ENCODE measurements at places on chromosomes 7 and 10.
A peak's percentile ranks its signal among the peaks of the same experiment; 100 is the strongest.

- no peaks in the 10 kb centered on the region for H3K4me1 ChIP-seq
- H3K27me3 ChIP-seq = no peaks in the 10 kb centered on the region
- no peaks in the 10 kb centered on the region for H3K36me3 ChIP-seq
- no peak overlapping the region for H3K27ac ChIP-seq
- DNase-seq = no peak
These were observed 136.8 kb downstream of the CRPPA start for GRCh38 chr7:16284581-16284980.

GRCh38 chr7:114864278-114864677, 57.6 kb upstream of the MDFIC start:
- H3K4me3 ChIP-seq = no peak overlapping the region
- H3K27ac ChIP-seq = no peak overlapping the region
- peaks cover 7% of the 10 kb centered on the region for H3K4me1 ChIP-seq
- no peak for DNase-seq

- no peaks in the 10 kb centered on the region for H3K36me3 ChIP-seq
- peaks cover 27% of the 10 kb centered on the region for H3K27me3 ChIP-seq
- peaks cover 2% of the 10 kb centered on the region for H3K4me1 ChIP-seq
- no peak overlapping the region for H3K4me3 ChIP-seq
- no peak overlapping the region for H3K27ac ChIP-seq
- DNase-seq = peak; percentile 8
These were observed 1.4 kb downstream of the MAGI2 start for GRCh38 chr7:79452032-79452494.

DNA sequence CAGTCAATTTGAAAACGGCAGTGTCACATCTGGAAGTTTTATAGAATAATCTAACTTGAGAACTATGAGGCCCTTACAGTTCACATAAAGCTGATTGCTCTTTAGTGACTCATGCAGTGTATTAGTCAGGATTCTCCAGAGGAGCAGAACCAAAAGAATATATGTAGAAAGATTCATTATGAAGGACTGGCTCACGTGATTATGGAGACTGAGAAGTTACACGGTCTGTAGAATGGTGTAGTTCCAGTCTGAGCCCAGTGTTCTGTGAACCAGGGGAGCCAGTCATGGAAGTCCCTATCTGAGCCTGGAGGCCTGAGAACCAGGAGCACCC, 21.5 kb downstream of the RBM33 start:
- H3K27me3 ChIP-seq = no peaks in the 10 kb centered on the region
- H3K27ac ChIP-seq = no peak overlapping the region
- H3K4me1 ChIP-seq = peaks cover 84% of the 10 kb centered on the region
- no peak for DNase-seq

- H3K27ac ChIP-seq = no peak overlapping the region
- peaks cover 7% of the 10 kb centered on the region for H3K4me1 ChIP-seq
- no peaks in the 10 kb centered on the region for H3K36me3 ChIP-seq
- no peak overlapping the region for H3K4me3 ChIP-seq
- H3K27me3 ChIP-seq = no peaks in the 10 kb centered on the region
These were observed 72.8 kb upstream of the KAT6B start for GRCh38 chr10:74753442-74754211.

GRCh38 chr10:71343392-71343773, 24.3 kb downstream of the SLC29A3 start:
- no peaks in the 10 kb centered on the region for H3K36me3 ChIP-seq
- no peak overlapping the region for H3K4me3 ChIP-seq
- no peaks in the 10 kb centered on the region for H3K27me3 ChIP-seq

GRCh38 chr7:33680682-33681081, 224.7 kb upstream of the BMPER start:
- no peak overlapping the region for H3K4me3 ChIP-seq
- H3K27me3 ChIP-seq = no peaks in the 10 kb centered on the region
- DNase-seq = no peak
- H3K4me1 ChIP-seq = no peaks in the 10 kb centered on the region
- peaks cover 23% of the 10 kb centered on the region for H3K36me3 ChIP-seq
- no peak overlapping the region for H3K27ac ChIP-seq

GRCh38 chr7:21364801-21365271, 63.0 kb upstream of the SP4 start:
- H3K36me3 ChIP-seq = no peaks in the 10 kb centered on the region
- peaks cover 57% of the 10 kb centered on the region for H3K4me1 ChIP-seq
- H3K27me3 ChIP-seq = peaks cover 3% of the 10 kb centered on the region
- no peak for DNase-seq
- H3K4me3 ChIP-seq = no peak overlapping the region
- peak overlapping the region; percentile 45 for H3K27ac ChIP-seq

DNA sequence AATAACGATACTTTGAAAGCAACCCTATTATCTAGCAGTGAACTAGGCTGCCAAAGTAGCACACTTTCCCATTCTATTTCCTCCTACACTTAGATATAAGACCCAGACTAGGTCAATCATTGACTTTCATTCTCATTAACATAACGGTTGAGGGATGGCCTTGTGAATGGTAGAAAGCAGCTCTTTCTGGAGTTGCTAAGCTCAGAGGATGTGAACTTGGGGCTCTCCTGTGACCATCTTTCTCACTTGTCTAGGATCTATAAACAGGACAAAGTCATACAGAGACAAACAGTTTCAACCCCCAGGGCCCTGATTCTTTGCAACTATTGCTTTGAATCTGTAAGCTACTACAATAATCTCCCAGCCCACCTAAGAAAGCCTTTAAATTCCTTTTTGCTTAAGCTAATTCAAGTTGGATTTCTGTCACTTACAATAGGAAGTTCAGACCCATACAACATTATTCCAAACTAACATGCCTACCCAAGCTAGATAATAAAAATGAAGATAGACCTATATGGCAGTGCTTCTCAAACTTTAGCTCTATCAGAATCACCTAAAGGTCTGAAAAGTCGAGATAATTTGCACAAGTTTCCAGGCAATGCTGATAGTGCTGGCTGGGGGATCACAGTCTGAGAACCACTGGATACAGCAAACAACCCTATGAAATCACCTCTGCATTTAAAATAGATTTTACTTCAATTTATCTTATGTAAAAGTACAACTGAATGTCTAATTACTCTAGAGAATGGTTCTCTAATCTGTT, 16.7 kb downstream of the P4HA1 start:
- no peak overlapping the region for H3K27ac ChIP-seq
- peaks cover 24% of the 10 kb centered on the region for H3K4me1 ChIP-seq
- no peak overlapping the region for H3K4me3 ChIP-seq

- H3K4me3 ChIP-seq = no peak overlapping the region
- H3K36me3 ChIP-seq = no peaks in the 10 kb centered on the region
- no peaks in the 10 kb centered on the region for H3K4me1 ChIP-seq
- no peak for DNase-seq
- no peak overlapping the region for H3K27ac ChIP-seq
These were observed 12.1 kb downstream of the TMEM236 start for GRCh38 chr10:17764142-17764541.

DNA sequence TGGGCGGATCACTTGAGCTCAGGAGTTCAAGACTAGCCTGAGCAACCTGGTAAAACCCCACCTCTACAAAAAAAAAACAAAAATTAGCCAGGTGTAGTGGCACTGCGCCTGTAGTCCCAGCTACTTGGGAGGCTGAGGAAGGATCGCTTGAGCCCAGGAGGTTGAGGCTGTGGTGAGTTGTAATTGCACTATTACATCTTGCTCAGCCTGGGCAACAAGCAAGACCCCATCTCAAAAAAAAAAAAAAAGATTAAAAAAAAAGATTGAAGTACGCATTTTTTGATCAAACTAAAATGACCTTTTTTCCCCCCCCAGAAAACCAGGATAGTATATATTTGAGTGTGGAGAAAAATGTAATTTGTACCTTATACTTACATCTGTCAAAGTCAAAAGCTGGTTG, 10.6 kb downstream of the ZC3HC1 start:
- H3K4me1 ChIP-seq = no peaks in the 10 kb centered on the region
- no peak overlapping the region for H3K27ac ChIP-seq
- DNase-seq = no peak
- H3K36me3 ChIP-seq = peaks cover 27% of the 10 kb centered on the region

- H3K4me3 ChIP-seq = no peak overlapping the region
- DNase-seq = no peak
- H3K27me3 ChIP-seq = peaks cover 19% of the 10 kb centered on the region
- no peak overlapping the region for H3K27ac ChIP-seq
- no peaks in the 10 kb centered on the region for H3K36me3 ChIP-seq
These were observed 207.4 kb downstream of the ADARB2 start for GRCh38 chr10:1529806-1530413.

DNA sequence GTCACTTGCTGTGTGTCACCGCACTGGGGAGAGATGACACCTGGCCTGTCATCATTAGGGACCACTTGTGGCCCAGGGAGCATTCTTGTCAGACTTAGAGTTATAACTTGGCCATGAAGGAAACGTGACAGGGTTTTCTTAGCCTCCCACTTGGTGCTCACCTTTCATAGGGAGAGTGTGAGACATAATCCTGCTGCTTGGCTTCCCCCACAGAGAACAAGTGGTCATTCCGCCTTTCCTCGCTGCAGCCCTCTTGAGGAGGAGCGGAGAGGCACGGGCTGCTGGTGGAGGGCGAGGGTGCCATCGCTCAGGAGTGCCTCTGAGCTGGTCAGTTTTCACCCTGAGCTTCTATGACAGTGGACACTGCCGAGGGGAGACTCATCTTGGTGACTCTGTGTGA, 125.0 kb upstream of the GJD4 start:
- H3K27ac ChIP-seq = no peak overlapping the region
- H3K4me3 ChIP-seq = no peak overlapping the region
- no peak for DNase-seq

- H3K27me3 ChIP-seq = no peaks in the 10 kb centered on the region
- H3K36me3 ChIP-seq = no peaks in the 10 kb centered on the region
- H3K4me1 ChIP-seq = peaks cover 3% of the 10 kb centered on the region
- no peak overlapping the region for H3K4me3 ChIP-seq
These were observed 48.7 kb downstream of the CAMK2B start for GRCh38 chr7:44276571-44277221.

DNA sequence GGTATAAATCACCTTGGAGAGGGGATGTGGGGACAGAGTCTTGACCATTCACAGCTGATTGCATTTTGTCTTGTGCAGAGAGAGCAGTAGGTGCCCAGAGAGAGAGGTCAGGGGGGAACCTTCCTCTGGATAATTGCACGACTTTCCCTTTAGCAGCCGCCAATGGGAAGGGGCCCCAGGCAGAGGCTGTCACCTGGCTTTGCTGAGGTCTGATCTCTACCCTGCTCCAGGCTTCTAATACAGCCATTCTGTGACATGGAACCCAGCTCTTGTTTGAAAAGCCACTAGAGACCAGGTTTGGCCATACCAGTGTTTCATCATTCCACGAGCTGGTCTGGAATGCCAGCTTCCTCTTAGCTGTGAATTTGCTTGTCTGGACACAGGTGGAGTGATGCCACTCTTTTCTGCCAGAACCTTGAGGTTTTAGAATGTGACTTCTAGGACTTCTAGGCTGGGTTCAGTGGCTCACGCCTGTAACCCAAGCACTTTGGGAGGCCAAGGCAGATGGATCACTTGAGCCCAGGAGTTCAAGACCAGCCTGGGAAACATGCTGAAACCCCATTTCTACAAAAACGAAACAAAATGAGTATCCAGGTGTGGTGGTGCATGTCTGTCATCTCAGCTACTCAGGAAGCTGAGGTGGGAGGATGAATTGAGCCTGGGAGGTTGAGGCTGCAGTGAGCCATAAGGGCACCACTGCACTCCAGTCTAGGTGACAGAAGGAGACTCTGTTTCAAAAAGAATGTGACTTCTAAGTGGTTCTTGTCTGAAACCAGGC, 159.9 kb downstream of the CAMK1D start:
- H3K27me3 ChIP-seq = no peaks in the 10 kb centered on the region
- peak; percentile 48 for DNase-seq
- H3K36me3 ChIP-seq = no peaks in the 10 kb centered on the region
- no peak overlapping the region for H3K4me3 ChIP-seq

- H3K4me3 ChIP-seq = no peak overlapping the region
- H3K27me3 ChIP-seq = no peaks in the 10 kb centered on the region
- peaks cover 25% of the 10 kb centered on the region for H3K4me1 ChIP-seq
- no peaks in the 10 kb centered on the region for H3K36me3 ChIP-seq
- DNase-seq = peak; percentile 55
- H3K27ac ChIP-seq = peak overlapping the region; percentile 28
These were observed 48.1 kb upstream of the TARP start for GRCh38 chr7:38321515-38321944.

DNA sequence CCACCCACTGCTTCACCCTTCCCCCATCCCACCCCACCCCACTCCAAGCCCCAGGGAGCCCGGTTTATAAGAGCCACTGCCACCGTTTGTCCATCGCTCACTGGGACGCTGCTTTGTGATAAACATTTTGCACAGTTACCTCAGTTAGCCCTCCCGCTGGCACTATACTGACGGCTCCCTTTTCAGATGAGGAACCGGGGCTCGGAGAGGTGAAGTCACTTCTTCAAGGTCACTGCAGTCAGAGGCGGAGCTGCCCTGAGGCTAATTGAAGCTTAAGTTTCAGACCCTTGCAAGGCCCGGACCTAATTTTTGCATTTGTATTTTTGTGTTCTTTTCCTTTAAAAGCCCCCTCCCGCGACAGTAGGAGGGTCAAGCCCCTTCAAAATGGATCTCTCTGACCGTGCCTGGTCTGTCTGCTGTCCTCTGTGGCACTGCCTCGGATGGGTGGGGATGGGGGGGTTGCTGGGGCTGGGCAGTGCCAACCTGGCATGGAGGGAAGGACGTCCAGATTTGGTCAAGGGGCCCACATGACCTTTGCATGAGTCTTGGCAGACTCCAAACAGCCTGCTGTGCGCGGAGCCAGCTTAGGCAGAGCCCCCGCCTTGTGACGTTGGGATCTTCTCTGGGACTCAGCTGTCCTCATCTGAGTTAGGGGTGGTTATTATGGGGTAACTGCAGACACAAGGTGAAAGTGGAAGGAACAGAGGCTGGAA, 17.7 kb upstream of the NODAL start:
- H3K4me1 ChIP-seq = peaks cover 2% of the 10 kb centered on the region
- no peak overlapping the region for H3K27ac ChIP-seq
- no peak for DNase-seq
- no peak overlapping the region for H3K4me3 ChIP-seq

GRCh38 chr7:134699899-134700298, 53.2 kb downstream of the BPGM start:
- H3K27me3 ChIP-seq = no peaks in the 10 kb centered on the region
- H3K4me3 ChIP-seq = no peak overlapping the region
- no peaks in the 10 kb centered on the region for H3K36me3 ChIP-seq
- H3K27ac ChIP-seq = no peak overlapping the region
- DNase-seq = no peak
- no peaks in the 10 kb centered on the region for H3K4me1 ChIP-seq

DNA sequence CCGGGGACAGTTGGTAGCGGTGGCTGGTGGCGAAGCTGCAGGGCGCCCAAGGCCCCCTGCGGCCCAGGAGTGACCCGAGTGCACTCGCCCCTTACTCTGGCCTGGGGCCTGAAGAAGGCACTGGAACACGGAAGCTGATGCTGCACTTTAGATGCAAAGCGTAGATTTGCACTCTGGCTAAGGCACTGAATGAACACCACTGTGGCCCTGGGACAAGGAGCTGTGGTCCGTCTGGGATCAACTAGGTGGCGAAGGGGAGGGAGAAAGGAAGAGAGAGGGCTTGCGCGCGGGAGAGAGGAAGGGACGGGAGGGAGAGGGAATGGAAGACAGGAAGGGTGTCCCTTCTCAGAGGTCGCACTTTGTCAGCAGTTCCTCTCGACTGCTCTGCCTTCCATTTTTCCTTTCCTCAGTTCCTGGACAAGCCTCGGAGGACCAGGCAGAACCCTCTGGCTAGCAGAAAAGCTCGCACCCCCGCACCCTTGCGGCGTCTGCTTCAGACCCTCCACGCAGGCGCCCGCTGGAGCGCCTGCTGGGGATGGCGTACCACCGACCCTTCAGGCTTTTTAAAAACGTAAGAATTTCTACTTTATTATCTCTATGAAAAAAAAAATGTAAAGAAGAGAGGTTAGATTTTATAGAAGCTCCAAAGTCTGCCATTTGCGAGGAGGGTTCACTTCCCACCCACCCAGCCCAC, 1.2 kb downstream of the FERD3L start:
- no peak overlapping the region for H3K27ac ChIP-seq
- no peak for DNase-seq
- no peaks in the 10 kb centered on the region for H3K4me1 ChIP-seq
- H3K4me3 ChIP-seq = no peak overlapping the region
- H3K27me3 ChIP-seq = peaks cover 20% of the 10 kb centered on the region

All from activated CD4-positive, alpha-beta memory T cell treated with anti-CD3 and anti-CD28 coated beads for 36 hours (primary cell).